ENCODE measurements at places on chromosomes 3 and 15.

DNA sequence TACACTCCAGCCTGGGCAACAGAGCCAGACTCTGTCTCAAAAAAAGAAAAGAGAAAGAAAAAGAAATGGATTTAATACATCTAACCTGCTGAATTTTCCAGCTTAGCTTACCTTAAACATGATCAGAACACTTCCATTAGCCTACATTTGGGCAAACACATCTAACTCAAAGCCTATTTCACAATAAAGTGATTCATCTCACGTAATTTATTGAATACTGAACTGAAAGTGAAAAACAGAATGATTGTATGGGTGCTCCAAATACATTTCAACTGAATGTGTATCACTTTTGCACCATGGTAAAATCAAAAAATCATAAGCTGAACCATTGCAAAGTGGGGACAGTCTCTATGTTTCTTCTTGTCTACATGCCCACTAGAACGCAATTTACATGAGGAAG lies 9.0 kb downstream of the PIK3R4 start:
- DNase-seq = no peak

- DNase-seq = no peak
These were observed 116.3 kb downstream of the CORO2B start for GRCh38 chr15:68695061-68695595.

GRCh38 chr3:32089476-32089875 lies 16.9 kb upstream of the GPD1L start:
- no peak for DNase-seq

- DNase-seq = peak; percentile 6
These were observed 95.8 kb upstream of the GOLGA8J start for GRCh38 chr15:29986946-29987345.

GRCh38 chr15:40856746-40857145 lies 12.9 kb downstream of the SPINT1 start:
- no peak for DNase-seq

- DNase-seq = no peak
These were observed 81.1 kb downstream of the LRRK1 start for GRCh38 chr15:101000271-101000681.

DNA sequence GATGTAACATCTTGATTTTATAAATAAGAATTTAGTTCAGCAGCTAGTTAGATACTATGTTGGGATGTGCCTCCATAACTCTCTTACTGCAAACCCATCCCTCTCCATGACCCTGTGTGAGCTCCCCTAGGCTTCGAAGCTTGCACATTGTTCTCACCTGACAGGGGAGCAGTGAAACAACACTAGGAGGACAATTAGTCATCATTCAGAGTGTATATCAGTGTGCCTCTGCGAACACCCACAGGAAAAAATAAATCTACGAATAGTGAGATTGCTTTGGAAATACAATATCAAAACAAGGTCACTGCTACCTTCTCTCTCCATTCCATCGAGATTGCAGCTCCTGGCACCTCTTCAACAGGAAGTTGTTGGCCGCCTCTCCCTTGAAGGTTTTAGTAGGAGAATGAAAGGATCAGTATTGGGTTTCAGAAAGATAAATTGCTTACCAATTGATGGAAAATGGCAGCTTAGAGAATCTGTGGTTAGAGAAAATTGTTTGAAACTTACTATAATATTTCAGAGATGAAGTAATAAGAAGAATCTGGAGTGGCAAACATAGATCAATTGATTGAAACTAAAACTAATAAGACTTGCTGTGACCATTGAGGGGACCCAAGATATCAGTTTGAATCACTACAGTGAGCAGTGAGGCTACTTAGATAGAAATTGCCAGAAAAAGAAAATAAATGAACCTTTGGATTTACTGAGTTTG lies 103.2 kb downstream of the CHL1 start:
- no peak for DNase-seq

DNA sequence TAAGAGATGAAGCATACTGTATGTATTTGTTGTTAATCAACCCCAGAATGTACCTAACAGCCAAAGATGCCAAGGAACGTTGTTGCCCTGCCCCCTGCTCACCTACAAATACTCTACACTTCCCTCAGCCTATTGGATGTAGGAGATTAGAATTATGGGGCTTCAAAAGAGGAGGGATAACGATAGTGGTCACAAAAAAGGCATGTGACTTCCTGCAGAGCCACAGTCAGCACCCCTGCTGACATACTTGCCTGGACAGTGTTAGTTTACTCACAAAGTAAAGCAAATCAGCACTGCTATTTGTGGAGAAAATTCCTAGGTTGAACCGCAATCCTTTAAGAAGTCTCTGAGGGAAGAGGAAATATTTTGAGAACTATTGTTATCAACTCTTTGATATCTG lies 37.9 kb downstream of the PARP15 start:
- DNase-seq = no peak

- DNase-seq = no peak
These were observed 303.9 kb downstream of the PDCD6IP start for GRCh38 chr3:34102288-34102687.

- DNase-seq = no peak
These were observed 159.6 kb upstream of the IL12A start for GRCh38 chr3:159829056-159829455.

- no peak for DNase-seq
These were observed 50.6 kb upstream of the NMNAT3 start for GRCh38 chr3:139728414-139728813.

- no peak for DNase-seq
These were observed 95.6 kb downstream of the SCAPER start for GRCh38 chr15:76809412-76810103.

GRCh38 chr15:86327230-86327865 lies 247.7 kb downstream of the AGBL1 start:
- DNase-seq = no peak

- no peak for DNase-seq
These were observed 64.6 kb downstream of the ADCY5 start for GRCh38 chr3:123384256-123384655.

DNA sequence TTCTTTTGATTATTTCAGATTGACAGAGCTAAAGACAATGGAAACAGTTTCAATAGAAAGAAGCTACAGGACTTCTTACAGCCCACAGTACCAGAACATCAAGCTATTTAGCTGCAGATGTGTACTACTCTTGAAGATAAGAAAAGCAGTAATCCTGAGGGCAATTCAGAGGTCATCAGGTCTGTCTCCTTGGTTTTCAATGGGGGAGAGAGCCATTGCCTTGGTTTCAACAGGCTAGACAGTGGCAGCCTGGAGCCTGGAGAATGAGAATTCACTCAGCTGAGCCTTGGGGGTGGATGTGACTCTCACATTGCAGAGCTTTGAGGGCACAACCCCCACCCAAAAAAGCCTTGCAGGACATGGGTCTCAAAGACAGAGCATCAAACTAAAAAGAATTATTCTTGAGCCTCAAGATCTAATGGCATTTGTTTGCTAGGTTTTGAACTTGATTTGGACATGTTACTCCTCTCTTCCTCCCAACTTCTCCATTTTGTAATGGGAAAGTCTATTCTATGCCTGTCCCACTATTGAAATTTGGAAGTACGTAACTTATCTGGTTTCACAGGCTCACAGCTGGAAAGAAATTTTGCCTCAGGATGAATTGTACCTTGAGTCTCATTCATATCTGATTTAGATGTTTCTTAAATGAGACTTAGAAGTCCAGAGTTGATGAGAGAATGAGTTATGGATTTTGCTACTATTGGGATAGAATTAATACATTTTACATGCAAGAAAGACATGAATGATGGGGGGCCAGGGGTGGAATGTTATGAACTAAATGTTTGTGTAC lies 36.9 kb downstream of the PLSCR1 start:
- DNase-seq = no peak

DNA sequence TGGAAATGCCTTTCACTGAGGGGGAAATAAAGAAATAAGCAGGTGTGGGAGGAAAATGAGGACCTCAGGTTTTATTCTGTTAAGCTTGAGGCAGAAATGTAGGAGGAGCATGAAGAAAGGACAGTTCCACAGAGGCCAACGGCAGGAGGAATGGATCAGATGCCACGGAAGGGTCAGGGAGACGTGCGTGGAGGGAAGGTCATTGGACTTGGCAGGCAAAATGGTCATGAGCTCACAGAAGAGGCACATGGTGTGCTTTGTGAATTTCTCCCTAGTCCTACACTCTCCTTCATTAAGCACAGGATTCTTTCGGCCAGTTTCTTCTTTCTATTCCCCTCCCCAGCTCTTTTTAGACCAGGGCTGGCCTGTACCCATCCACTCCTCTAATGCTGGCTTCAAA lies 32.5 kb upstream of the THSD4 start:
- no peak for DNase-seq

DNA sequence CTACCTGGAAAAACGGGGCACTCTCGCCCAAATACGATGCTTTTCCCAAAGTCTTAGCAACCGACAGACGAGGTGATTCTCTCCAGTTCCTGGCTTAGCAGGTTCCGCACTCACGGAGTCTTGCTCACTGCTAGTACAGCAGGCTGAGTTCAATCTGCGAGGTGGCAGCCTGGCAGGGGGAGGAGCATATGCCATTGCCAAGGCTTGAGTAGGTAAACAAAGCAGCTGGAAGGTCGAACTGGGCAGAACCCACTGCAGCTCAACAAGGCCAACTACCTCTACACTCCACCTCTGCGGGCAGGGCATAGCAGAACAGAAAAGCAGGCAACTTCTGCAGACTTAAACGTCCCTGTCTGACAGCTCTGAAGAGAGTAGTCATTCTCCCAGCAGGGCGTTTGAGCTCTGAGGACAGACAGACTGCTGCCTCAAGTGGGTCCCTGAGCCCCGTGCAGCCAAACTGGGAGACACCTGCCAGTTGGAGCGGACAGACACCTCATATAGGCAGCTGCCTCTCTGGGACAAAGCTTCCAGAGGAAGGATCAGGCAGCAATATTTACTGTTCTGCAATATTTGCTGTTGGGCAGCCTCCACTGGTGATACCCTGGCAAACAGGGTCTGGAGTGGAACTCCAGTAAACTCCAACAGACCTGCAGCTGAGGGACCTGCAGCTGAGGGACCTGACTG lies 73.4 kb upstream of the CADM2 start:
- DNase-seq = no peak

DNA sequence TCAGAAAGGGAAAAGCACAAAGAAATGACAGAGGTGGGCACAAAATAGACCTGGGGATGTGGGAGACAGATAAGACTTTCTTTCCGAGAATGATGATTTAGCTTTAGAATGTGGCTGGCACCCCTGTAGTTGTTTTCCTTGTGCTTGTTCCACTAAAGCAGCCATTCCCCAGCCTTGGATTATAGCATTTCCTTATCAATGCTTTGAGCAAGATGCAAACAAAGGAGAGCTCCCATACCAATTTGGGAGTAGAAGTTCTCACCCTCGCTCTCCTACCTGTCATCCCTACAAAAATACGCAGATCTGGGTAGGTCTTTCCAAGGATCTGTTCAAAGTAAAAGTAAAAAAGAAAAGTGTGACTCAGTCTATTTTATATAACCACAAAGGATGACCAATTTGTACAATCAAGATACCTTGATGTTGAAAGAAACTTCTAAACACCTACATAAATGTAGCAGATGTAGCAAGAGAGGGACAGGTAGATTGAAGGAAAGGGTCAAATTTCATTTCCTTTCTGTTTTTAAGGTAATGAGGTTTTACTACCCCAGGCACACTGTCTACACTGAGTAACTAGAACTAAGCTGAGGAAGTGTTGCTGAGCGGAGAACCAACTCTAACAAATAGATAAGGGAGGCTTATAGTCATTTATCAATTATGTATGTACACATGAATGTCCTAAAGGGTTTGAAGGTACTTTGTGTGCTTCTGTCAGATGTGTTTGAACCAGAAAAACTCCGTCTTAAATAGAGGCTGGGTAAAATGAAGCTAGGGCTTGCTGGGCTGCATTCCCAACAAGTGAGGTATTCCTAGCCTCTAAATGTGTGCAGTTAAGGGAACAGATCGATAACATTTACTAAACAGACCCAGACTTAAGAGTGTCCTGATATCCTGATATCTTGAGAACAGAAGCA lies 91.1 kb upstream of the LRRN1 start:
- peak; percentile 11 for DNase-seq

- DNase-seq = no peak
These were observed 193.9 kb upstream of the SUCLG2 start for GRCh38 chr3:67848299-67848698.

GRCh38 chr3:46506526-46506925 lies 8.8 kb downstream of the RTP3 start:
- no peak for DNase-seq

- no peak for DNase-seq
These were observed 101.0 kb downstream of the CD200R1L start for GRCh38 chr3:112745567-112746248.

DNA sequence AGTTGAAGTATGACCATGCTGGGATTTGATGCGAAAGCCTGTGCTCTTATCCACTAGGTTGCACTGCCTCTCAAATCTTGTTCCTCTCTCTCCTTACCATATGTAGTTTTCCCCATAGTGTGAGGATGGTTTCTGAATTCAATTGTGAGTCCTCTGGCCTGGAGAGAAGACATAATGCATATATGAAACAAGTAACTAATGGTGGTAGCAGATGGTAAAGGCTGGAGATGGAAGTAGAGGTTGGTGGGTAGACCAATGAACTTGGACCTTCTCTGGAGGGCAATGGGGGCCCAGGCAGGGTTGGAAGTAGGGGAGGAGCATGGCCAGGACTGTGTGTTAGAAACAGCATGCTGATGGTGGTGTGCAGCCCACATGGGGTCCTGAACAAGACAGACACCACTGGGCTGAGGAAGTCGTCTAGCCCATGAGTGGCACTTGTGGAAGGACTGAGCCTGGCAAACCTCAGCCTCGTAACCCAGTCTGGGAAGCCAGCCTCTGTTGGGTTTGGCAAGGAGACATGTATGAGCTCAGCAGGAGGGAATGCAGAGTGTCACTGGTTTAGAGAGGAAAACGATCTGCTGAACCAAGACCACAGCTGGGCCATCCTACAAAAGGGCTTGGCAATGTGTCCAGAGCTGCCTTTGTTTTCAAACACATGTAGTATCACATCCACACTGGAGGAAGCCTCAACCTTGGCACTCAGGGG lies 18.5 kb upstream of the LMCD1 start:
- DNase-seq = peak; percentile 93

GRCh38 chr3:66302288-66302687 lies 81.5 kb downstream of the SLC25A26 start:
- no peak for DNase-seq

Measured in urothelium cell line (cell line).